NCI-H524 treated with DMSO at 0.1 percent for 48 hours (cell line): ENCODE measurements at places on chromosomes 16 and 17.
A peak's percentile ranks its signal among the peaks of the same experiment; 100 is the strongest.

DNA sequence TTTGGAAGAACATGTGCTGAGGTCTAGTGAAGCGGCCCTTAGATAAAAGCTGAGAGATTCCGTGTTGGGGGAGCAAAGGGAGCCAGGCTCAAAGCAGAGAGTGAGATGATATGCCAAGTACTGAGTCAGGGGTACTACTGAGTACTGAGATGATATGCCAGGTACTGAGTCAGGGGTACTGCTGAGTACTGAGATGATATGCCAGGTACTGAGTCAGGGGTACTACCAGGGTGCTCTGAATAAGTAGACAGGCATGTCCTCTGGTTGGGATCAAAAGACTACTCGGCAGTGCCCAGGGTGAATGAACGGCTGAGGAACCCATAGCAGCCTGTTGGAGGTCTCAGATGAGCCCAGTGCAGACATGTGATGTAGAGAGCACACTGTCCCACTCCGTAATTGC is 239.0 kb downstream of the SOX9 start:
- no peak for DNase-seq

DNA sequence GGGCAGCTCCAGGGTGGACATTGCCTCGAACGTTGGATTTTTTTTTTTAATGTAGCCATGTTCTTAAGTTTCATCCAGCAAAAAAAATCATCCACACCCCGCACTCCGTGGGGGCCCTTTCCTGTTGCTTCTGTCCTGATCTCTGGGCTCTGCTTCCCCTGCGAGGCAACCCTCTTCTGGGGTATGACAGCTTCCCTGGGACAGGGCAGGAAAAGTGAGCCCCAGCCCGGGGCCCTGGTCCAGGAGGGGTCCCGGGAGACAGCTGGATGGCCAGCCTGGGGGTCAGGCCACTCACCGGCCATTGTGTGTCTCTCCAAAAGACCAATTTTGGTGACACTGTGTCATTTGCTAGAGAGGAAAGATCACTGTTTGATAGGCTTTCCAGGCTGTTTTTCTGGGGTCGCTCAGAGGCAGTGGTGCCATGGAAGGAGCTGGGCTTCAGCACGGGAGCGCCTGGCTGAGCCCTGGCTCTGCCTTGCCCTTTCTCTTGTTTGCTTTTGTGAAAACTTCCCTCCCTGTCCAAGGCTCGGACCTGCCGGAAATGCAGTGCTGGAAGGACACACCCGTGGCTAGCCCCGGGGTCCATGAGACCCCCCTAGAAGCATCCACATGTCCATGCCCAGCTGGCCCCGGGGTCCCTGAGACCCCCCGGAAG is 41.0 kb upstream of the CHMP6 start:
- no peak for DNase-seq

DNA sequence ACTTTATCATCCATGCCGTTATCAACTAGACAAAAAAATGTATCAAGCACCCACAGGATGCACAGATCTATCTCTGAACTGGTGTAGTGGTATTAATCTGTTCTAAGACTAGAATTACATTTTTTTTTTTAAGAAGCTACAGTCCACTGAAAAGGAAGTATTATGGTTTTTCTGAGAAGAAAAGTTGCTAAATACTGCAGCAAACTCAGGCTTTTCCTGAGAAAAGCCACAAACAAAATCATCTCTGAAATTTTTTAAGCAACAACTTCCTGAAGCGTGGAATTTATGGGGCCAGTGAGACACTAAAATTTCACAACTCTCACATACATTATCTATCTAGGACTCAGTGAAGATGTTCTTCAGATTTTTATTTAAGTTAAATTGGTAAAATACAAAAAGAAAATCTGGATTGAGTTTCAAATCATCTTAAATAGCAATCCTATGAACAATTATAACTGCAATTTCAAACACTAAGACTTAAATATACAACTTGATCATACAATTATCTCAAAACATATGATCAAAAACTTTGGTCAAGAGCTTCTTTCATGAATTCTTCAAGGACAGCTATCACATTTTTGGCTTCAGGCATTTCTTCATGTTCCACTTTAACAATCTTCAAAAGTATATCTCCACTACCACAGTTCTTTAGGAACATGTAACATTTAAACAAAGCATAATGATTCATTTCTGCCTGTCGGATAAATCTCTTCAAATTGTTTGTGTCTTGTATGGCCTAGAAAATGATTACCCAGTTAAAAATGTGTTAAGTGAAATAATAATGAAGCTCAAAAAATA is 10.5 kb downstream of the C17orf75 start:
- no peak for DNase-seq

- DNase-seq = peak; percentile 60
Measured at GRCh38 chr16:66270333-66270927, 96.1 kb upstream of the CDH5 start.

GRCh38 chr16:84785843-84786581 is 33.8 kb upstream of the CRISPLD2 start:
- DNase-seq = no peak

DNA sequence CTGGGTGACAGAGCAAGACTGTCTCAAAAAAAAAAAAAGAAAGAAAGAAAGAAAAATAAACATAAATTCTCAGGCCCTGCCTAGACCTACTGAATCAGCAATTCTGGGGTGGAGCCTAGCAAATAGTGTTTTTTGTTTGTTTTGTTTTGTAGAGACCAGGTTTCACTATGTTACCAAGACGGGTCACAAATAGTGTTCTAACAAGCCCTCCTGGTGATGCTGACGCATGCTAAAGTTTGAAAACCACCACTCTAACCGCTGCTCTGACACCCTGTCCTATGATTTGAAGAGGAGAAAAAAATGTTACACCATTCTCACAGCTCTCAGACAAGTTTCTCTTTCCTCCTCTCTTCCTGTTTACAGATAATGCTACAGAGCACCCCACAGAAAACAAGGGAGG is 1.5 kb downstream of the MRPL10 start:
- DNase-seq = no peak
